ENCODE measurements at places on chromosomes 3 and 15.

GRCh38 chr3:16439163-16439847 lies 74.2 kb downstream of the RFTN1 start:
- DNase-seq, result no peak

DNA sequence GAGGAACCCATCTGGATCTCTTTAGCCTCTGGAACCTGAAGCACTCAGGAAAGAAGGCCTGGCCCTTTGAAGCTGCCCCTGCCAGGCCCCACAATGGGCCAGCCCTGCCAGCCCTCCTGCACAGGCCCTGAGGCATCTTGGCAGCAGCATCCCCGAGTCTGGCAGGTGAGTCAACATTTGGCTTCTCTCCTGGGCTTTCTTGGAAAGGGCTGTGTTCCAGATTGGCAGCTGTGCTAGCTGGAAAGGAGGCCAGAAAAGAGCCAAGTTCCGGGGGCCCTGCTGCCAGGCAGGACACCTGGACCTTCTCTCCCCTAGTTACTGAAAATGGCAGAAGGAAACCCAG lies 187.2 kb downstream of the SHQ1 start:
- DNase-seq, result no peak

DNA sequence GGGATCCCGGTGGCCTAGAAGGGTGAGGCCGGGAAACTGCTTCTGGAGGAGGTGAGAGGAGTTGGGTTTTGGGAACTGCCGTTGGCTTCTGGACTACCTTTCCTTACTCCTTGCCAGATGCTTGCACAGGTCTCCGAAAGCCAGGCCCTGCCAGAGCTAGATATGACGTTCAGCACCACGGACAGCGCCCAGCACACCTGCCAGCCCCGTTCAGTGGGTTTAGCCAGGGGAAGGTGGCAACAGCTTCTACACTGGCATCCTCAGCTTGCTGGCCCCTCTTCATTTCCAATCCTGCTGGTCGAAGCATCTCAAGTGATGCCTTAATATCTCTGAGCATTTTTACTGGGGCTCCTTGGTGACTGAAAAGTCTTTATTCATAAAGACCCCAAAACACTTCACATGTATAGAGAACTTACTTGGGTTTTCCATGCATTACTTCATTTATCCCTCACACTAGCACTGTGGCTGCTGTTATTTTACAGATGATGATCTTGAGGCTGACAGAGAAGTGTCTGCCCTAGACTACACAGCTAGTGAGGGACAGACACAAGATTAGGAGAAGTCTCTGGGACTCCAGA lies 21.9 kb downstream of the HCN4 start:
- peak; percentile 8 for DNase-seq

GRCh38 chr3:71724584-71725270 lies 475 bp downstream of the EIF4E3 start:
- DNase-seq, result no peak

- DNase-seq, result no peak
Observed at GRCh38 chr15:51938286-51938685, 33.3 kb downstream of the LEO1 start.

GRCh38 chr15:65409036-65409631 lies 13.6 kb downstream of the IGDCC4 start:
- no peak for DNase-seq

- DNase-seq, result no peak
Observed at GRCh38 chr15:44441095-44441501, 13.7 kb downstream of the CTDSPL2 start.

GRCh38 chr3:80263260-80263659 lies 495.5 kb upstream of the ROBO1 start:
- no peak for DNase-seq

DNA sequence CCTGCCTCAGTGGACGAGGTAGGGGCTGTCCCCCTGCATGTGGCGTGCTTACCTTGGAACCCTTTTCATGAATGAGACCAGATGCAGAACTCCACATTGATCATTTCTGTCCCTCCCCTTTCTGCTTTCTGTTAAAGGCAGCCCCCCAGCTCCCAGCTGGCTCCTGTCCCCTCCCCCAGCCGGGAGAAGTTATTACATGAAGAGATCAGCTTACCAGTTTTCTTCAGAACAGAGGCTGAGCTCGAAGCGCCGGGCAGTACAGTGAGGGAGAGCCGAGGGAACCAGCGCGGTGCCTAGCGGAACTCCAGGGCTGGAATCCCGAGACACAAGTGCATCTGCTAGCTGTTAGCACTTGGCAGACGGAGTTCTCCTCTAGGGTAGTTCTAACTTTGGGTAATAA lies 263.3 kb upstream of the NR2E3 start:
- DNase-seq, result no peak

DNA sequence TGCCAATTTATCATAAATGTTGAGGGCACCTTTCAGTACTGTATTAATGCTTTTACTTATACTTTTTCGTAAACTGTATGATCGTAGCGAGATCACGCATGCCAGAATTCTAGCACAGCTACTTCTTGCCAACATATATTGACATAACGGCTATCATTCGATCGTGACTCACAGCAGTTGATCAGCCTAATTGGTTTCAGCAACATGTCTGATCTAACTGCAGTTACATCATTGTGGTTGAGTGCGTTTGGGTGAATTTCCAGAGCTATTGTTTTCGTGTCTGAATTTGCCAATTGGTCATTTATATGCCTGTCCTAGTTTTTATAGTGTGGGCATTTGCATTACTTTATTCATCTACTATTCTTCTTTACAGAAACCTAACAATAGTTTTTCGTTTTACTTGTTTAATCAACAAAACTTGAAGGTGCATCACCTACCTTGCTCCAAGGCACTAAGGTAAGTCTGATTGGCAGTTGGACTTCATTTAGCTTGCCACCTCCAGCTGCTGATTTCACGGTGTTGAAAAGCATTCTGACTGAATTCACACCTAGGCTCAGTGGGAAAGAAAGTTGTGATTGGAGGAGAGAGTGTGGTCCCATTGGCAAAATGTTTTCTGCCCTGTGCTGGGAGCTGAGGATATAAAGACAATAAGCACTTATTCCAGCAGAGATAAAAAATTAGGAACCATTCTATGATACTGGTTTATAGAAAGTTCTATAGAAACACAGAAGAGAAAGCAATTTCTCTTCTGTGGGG lies 120.9 kb upstream of the RGMA start:
- no peak for DNase-seq

GRCh38 chr15:32677238-32677750 lies 35.8 kb downstream of the SCG5 start:
- no peak for DNase-seq

- no peak for DNase-seq
Observed at GRCh38 chr15:57611938-57612337, 20.2 kb downstream of the MYZAP start.

GRCh38 chr3:196073255-196073753 lies 8.6 kb downstream of the TFRC start:
- DNase-seq, result peak; percentile 43

DNA sequence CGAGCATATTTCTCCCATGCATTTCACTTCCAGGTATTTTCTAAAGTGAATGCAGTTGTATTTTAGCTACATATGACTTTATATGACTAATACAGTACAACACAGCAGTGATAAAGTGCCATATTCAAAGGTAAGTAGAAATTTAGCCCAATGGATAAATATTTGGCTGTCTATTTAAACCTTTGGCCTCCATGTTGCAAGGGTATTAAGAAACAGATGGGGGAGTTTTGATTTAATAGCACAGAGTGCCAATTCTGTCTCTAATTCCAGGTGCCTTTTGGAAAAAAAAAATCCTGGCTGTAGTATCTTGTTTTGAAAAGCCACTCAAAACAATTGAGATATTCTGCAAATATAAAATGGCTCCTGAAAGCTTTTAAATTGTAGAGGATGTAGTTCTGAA lies 44.9 kb upstream of the SGO1 start:
- no peak for DNase-seq

GRCh38 chr3:153503873-153504272 lies 341.8 kb downstream of the RAP2B start:
- DNase-seq, result no peak

DNA sequence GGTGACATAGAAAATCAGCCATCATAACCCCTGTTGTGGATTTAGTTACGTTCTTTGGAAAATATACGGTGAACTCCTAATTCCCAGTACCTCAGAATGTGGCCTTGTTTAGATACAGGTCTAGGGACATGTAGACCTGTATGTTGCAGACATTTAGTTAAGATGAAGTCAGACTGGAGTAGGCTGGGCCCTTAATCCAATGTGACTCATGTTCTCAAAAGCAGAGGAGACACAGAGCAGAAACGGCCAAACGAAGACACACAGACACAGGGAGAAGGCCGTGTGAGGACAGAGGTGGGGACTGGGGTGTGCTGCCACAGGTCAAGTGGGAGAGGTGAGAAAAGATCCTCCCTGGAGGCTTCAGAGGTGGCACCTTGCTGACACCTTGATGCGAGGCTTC lies 119.0 kb upstream of the PROK2 start:
- DNase-seq, result no peak
